ENCODE measurements at places on chromosomes 11 and 22.

DNA sequence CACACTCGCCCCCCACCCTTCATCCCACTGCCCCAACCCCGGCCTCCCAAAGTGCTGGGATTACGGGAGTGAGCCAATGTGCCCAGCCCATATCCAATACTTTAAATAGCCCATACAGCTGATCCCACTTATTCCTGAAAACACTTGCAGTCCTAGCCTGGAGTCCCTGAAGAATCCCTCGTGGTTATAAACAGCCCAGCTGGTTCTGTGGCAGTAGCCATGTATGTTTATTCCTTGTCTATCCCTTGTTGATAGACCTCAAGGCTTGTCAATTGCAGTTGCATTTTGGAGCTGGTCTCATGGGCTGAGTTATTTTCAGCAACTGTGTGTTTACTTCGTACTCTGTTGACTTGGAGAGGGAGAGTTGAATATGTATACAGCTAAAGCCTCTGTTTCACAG, 21.5 kb upstream of the PAFAH1B2 start:
- no peak for DNase-seq

DNA sequence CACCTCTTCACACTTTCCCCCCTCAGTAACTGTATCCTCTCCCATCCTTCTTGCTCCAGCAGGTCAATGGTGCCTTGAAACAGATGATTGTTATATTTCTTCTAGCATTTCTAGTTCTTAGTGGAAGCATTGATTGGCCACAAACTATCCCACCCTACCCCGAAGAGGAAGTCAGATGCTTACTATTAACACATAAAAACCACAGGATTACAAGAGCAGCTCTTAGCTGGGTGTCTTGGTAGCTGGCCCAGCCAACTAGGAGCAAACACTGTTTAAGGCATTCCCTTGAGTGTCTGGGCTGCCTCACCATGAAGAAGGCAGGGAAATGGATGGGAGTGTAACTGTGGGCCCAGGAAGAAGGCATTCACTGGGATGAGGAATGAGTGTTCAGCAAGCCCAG, 176.6 kb downstream of the GRIK4 start:
- DNase-seq: no peak

DNA sequence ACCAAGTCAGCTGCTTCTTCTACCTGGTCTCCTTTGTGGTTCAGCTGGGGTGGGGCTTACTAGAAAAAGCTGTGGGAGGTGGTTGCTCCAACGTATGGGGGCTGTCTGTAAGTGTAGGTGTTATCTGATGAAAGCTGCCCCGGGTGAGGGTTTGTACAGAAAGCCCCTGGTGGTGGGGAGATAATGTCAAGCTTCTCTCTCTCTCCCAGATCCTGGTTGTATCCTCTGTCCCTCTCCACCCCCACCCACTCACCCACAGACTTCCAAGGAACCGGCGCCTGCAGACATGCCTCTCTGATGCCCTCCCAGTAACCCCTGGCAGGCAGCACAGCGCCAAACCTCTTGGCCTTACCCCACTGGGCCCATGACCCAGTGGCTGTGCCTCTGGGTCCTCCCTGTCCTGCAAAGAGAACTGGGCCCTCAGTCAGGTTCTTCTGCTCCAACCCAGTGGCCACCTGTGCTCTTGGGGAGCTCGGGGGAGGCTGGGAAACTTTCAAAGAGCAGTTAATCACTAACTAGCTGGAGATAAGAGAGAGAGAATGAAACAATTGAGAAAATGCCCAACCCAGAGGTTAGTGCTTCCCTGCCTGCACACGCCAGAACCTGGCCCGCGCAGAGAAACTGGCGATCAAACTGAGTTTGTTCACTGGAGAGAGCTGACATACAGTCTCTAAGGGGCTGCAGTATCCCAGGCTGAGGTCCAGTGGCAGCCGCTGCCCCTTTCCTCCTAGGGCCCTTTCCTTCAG, 20.4 kb upstream of the EHF start:
- DNase-seq: no peak

DNA sequence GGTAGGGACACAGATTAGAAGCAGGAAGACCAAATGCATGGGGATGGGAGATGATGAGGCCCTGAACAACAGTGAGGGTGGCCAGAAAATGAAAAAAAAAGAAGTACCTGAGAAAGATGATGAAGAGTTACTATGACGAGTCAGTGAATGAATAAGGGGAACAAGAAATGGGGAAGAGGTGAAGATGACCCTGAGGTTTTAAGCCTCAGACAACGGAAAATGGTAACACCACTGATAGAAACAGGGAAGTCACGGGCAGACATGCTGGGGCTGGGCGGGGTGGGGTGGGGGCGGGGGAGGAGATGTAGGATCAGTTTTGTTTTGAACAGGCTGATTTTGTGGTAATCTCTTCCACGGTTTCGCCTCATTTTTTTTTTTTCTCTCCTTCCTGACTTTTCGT, 205.1 kb upstream of the CADM1 start:
- no peak for DNase-seq
